HT-29 (cell line): ENCODE measurements at places on chromosomes 11 and 22. TPM values are rescaled to one million over a fixed set of nuclear protein-coding genes. Genes with fewer than 3 reads are reported as not detected.

The TTC17 gene
- total RNA-seq, result 38.7 and 39.9 TPM in 2 replicates

The TRIM29 gene
- total RNA-seq, result 172 and 226 TPM in 2 replicates

The SLN gene
- not detected in 2 replicates for total RNA-seq

The LYVE1 gene
- total RNA-seq, result not detected in 2 replicates

The MS4A6E gene
- not detected in 2 replicates for total RNA-seq

The SLC6A5 gene
- total RNA-seq, result not detected in 2 replicates
